A549 treated with Hydrocortisone at 1 μM for 4 hours (cell line): ENCODE measurements at places on chromosomes 6 and 20. TPM values are rescaled to one million over a fixed set of nuclear protein-coding genes. Genes with fewer than 3 reads are reported as not detected.

ZSCAN12 gene
- total RNA-seq: 1.3 to 2.3 TPM (median 1.6 TPM) in 5 replicates

PPIL6 gene
- total RNA-seq: 2.9 to 3.8 TPM (median 3.1 TPM) in 5 replicates

RAD21L1 gene
- not detected in 5 replicates for total RNA-seq

DYNLT2 gene
- total RNA-seq: 0.46 to 0.69 TPM (median 0.61 TPM) in 5 replicates

PDYN gene
- total RNA-seq: not detected in 5 replicates

MLIP gene
- not detected in 5 replicates for total RNA-seq

CLVS2 gene
- total RNA-seq: 0.08 to 0.26 TPM (median 0.17 TPM) in 5 replicates

TREML1 gene
- total RNA-seq: not detected in 5 replicates

LYRM4 gene
- total RNA-seq: 23.3 to 37.1 TPM (median 34.8 TPM) in 5 replicates

GSTA1 gene
- total RNA-seq: not detected in 5 replicates

BTN1A1 gene
- not detected in 5 replicates for total RNA-seq

GPR31 gene
- total RNA-seq: not detected in 5 replicates

AMD1 gene
- 163 to 182 TPM (median 168 TPM) in 5 replicates for total RNA-seq

NOTCH4 gene
- total RNA-seq: 0.57 to 0.80 TPM (median 0.75 TPM) in 5 replicates

PLCG1 gene
- total RNA-seq: 35.9 to 65.5 TPM (median 41.0 TPM) in 5 replicates

TPX2 gene
- 97.7 to 131 TPM (median 102 TPM) in 5 replicates for total RNA-seq

DCBLD1 gene
- 23.9 to 31.0 TPM (median 27.9 TPM) in 5 replicates for total RNA-seq

PRR3 gene
- total RNA-seq: 15.2 to 17.2 TPM (median 16.4 TPM) in 5 replicates

SOBP gene
- 0.68 to 1.2 TPM (median 0.85 TPM) in 5 replicates for total RNA-seq

PTGIS gene
- total RNA-seq: 0.02 to 0.07 TPM (median 0.05 TPM) in 3 of 5 replicates, not detected in the others

STMND1 gene
- not detected in 5 replicates for total RNA-seq

FNDC11 gene
- total RNA-seq: 0.16 to 0.41 TPM (median 0.20 TPM) in 5 replicates

TRIM15 gene
- total RNA-seq: not detected in 5 replicates

PRRT1 gene
- 0.56 to 1.0 TPM (median 0.63 TPM) in 5 replicates for total RNA-seq

PACRG gene
- 0.09 TPM in 1 of 5 replicates, not detected in the others for total RNA-seq

SLC22A16 gene
- total RNA-seq: not detected in 5 replicates

TULP4 gene
- total RNA-seq: 3.9 to 11.3 TPM (median 6.3 TPM) in 5 replicates

DEFB119 gene
- not detected in 5 replicates for total RNA-seq

ECT2L gene
- total RNA-seq: not detected in 5 replicates

SOX18 gene
- 1.3 to 2.7 TPM (median 2.3 TPM) in 5 replicates for total RNA-seq

C6orf15 gene
- 0.09 TPM in 1 of 5 replicates, not detected in the others for total RNA-seq

DEFB132 gene
- total RNA-seq: not detected in 5 replicates

MAN1A1 gene
- 0.05 to 0.08 TPM (median 0.07 TPM) in 5 replicates for total RNA-seq

TSPO2 gene
- 0.15 TPM in 1 of 5 replicates, not detected in the others for total RNA-seq

RBM24 gene
- total RNA-seq: 6.1 to 7.7 TPM (median 6.4 TPM) in 5 replicates

OSER1 gene
- total RNA-seq: 49.8 to 56.3 TPM (median 54.7 TPM) in 5 replicates

AGER gene
- total RNA-seq: 1.2 to 2.3 TPM (median 1.6 TPM) in 5 replicates

ZNF311 gene
- total RNA-seq: 0.11 to 0.22 TPM (median 0.15 TPM) in 5 replicates

COL12A1 gene
- total RNA-seq: 4.0 to 7.8 TPM (median 4.6 TPM) in 5 replicates

CCDC170 gene
- total RNA-seq: 0.03 to 0.12 TPM (median 0.08 TPM) in 4 of 5 replicates, not detected in the other

PLA2G7 gene
- total RNA-seq: 0.06 TPM in 1 of 5 replicates, not detected in the others

MEP1A gene
- total RNA-seq: 0.05 TPM in 1 of 5 replicates, not detected in the others

NMBR gene
- total RNA-seq: not detected in 5 replicates

MRPL18 gene
- total RNA-seq: 76.8 to 102 TPM (median 89.8 TPM) in 5 replicates

ACSS1 gene
- total RNA-seq: 16.1 to 18.5 TPM (median 17.3 TPM) in 5 replicates

CYP39A1 gene
- total RNA-seq: 0.05 TPM in 1 of 5 replicates, not detected in the others

RSPH9 gene
- total RNA-seq: 0.14 to 0.33 TPM (median 0.17 TPM) in 5 replicates

PLN gene
- not detected in 5 replicates for total RNA-seq

HLA-DQB1 gene
- total RNA-seq: not detected in 5 replicates

KIAA0408 gene
- 5.3 to 7.5 TPM (median 5.6 TPM) in 5 replicates for total RNA-seq

MRPS26 gene
- 102 to 153 TPM (median 148 TPM) in 5 replicates for total RNA-seq

SOX12 gene
- 20.3 to 26.2 TPM (median 23.6 TPM) in 5 replicates for total RNA-seq

HLA-DPB1 gene
- 0.05 TPM in 1 of 5 replicates, not detected in the others for total RNA-seq
